ENCODE measurements at places on chromosomes 13 and 19.

- DNase-seq: no peak
Measured at GRCh38 chr13:21040120-21040826, 21.1 kb downstream of the LATS2 start.

DNA sequence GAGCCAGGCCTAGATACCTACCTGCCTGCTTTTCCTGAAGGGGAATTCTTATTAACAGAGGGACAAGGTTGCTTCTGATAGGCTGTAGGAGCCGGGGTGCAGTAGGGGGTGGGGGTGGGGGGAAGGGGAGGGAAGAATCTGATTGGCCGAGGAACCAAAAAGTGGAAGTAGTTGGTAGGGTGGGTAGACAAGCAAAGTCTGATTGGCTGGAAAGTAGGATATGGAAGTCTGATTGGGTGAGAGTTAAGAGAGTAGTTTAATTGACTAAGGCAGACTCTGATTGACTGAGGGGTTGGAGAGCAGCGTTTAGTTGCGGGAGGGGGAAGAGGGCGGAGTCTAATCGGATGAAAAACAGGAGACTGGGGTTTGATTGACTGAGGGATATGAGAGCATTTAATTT, 9.4 kb upstream of the CYP4F22 start:
- DNase-seq: no peak

DNA sequence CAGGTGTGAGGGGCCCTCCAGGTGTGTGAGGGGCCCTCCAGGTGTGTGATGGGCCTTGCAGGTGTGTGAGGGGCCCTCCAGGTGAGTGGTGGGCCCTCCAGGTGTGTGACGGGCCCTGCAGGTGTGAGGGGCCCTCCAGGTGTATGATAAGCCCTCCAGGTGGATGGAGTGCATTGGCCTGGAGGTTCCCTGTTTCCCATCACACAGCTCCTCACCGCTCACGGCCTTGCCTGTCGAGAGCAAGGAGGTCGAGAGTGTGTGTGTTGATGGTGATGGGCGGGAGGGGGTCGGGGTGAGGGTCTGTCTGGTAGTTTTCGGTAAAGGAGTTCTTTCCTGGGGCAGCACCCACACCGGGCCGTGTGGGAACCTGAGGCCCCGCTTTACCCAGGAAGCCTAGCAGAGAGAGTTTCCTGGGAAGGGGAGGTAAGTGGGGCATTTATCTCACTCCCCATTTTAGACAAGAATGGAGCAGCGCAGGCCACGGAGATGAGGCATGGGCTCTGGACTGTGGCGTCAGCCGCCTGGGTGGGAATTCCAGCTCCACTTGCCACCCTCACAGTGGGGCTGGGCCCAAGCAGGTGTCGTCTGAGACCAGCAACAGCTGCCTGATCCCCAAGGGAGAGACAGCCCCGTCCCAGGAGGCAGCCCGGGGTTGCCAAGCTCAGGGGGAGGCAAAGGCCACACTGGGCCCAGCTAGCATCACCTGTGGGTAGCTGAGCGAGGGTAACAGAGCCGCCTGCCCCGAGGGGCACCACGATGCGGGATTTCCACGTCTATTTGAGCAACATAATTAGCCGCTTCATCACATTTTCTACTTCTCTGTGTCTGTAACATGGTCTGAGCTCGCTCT, 10.9 kb upstream of the GAS6 start:
- DNase-seq: no peak

DNA sequence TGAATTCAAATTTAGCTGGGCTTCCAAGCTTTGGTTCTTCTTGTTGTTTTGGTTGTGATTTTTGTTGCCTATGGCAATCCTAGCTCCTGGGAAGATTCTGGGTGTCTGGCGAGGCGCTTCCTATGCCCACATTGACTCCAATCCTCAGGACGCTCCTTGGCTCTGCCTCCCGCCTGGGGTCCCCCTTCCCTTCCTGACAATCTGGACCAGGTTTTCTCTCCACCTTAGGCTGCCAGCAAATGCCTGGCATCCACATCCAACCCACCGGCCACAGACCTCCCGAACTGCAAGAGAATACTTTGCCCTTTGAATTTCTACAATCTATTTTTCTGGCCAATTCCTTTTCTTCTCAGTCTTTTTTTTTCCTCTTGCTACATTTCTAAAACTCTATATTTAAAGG, 186.9 kb upstream of the UBL3 start:
- DNase-seq: no peak

DNA sequence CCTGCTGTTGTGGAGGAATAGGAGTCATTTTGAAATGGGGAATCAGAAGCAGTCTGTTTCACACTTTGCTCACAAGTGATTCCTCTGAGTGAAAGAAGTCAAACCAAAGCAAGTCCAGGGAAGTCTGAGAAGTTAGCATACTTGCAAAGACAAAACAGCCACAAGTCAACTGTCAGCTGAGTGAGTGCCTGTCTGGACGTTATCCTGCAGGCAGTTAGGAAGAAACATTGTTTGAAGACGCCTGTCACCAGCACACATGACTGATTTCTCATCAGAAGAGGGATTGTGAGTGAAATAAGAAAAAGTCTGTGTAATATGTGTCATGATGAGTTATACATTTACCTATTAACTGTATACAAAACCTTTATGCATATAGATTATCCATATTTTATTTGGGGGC, 153.5 kb downstream of the KCNRG start:
- no peak for DNase-seq

- DNase-seq: peak; percentile 50
Measured at GRCh38 chr19:54312436-54313377, at the start of gene LILRA5. LILRA5 (minus strand) TSS chr19:54313166; CDS start chr19:54313019, 147 bp downstream.

- DNase-seq: no peak
Measured at GRCh38 chr19:17296976-17297375, 6.2 kb downstream of the ABHD8 start.

- DNase-seq: no peak
Measured at GRCh38 chr19:2532252-2533071, 56.5 kb downstream of the GADD45B start.

- DNase-seq: peak; percentile 33
Measured at GRCh38 chr13:24269821-24270220, 39.6 kb upstream of the C1QTNF9 start.

GRCh38 chr13:112670864-112671263, 19.0 kb upstream of the ATP11A start:
- DNase-seq: no peak

DNA sequence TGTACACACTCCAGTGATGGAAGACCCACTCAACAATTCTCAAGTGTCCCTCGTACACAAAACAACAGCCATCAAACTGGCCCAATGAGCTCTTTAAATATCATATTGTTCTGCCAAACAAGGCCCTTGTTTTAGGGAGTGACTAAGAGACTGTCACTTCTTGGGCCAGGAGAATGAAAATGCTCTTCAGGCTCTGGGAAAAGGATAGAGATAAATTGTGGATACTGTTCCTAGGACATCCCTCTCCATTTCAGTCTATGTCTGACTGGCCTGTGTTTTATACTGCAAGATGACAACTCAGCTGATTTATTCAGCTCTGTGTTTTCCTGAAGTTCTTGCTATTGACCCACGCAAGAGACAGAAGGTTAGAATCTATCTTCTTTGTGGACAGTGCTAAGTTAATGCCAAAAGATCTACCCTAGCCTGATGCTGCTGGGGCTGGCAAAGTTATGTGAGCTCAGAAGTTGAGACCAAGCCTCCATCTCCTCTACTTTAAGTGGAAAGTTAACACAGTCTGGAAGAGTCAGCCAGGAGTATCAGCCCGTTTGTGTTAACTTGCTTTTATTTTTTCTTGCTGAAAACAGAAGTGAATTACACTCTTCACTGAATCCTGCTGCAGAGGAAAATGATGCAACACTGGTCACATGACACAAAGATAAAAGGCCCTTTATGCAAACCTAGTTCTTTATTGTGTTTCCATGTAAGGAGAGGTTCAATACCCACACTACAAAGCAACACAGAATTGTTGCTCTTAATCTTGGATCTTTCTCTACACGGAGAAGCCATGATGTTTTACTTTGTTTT, 14.6 kb downstream of the FRY start:
- no peak for DNase-seq

DNA sequence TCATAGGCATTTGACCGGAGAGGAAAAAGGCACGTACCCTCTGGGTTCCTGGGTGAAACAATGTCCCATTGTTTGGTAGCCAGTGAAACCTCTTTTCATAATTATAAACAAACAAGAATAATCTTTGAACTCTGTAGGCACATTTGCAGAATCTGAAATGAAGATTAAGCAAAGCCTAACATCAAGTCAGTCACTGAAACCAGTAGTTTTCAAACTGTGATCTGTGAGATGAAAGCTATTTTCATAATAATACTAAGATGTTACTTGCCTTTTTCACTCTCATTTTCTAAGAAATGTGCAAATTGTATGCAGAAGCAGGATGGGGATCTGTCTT, 105.4 kb downstream of the WDFY2 start:
- no peak for DNase-seq

GRCh38 chr13:99987154-99988019, 5.8 kb downstream of the ZIC2 start:
- DNase-seq: peak; percentile 10

DNA sequence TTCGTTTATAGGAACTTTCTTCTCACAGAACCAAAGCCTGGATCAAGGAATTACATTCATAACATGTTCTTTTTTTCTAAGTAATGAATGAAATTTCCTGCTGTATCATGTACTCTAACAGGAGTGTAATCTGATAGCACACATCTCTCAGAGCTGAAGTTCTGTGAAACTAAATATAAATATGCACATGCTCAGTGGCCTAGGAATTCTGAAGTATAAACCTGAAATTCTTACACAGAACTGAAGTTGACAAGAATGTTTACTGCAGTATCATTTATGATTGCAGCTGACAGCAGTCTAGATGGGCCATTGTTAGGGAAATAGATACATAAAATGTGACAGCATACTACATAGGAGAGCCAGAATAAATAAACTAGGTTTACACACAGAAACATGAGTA, 54.5 kb downstream of the USP12 start:
- DNase-seq: no peak

DNA sequence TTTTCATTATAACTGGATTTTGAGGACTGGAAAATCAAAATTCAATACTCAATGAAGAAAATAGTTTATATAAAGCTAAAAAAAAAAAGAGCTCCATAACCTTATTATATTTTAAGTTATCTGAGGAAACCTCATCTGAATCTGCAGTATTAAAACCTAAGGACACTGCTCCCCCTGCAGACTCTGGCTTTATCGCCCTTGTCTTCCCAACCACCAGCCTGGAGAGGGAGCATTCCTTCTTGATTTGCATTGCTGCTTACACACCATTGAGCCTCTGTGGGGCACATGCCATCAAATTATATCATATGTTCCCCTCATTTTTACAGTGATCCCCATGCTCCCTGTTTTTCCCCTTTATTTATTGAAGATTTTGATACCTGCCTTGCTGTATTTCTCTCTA, 871.4 kb upstream of the GPC6 start:
- DNase-seq: no peak

GRCh38 chr19:1847684-1848398, 442 bp downstream of the REXO1 start:
- peak; percentile 76 for DNase-seq

- no peak for DNase-seq
Measured at GRCh38 chr13:92313382-92313781, 913.2 kb upstream of the GPC6 start.

DNA sequence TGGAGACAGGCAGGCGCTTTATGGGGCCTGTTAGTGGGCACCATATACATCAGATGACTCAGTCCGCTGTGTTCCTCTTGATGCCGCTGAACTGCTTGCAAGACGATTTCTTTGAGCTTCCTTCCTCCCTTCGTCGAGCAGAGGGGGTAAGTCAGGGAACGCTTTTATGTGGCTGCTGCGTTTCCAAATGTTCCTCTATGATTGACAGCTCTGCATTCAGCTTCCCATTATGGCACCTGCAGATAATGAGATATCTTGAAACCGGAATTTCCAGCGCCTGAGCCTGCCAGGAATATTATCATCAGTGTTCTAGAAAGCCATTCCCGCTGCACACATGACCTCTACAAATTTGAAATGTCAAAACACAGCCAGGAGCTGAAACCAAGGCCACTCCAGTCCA, 257.0 kb downstream of the TSHZ3 start:
- DNase-seq: no peak

- no peak for DNase-seq
Measured at GRCh38 chr13:22111152-22111783, 440.4 kb downstream of the FGF9 start.

- no peak for DNase-seq
Measured at GRCh38 chr13:98233127-98233526, 56.1 kb upstream of the RNF113B start.

DNA sequence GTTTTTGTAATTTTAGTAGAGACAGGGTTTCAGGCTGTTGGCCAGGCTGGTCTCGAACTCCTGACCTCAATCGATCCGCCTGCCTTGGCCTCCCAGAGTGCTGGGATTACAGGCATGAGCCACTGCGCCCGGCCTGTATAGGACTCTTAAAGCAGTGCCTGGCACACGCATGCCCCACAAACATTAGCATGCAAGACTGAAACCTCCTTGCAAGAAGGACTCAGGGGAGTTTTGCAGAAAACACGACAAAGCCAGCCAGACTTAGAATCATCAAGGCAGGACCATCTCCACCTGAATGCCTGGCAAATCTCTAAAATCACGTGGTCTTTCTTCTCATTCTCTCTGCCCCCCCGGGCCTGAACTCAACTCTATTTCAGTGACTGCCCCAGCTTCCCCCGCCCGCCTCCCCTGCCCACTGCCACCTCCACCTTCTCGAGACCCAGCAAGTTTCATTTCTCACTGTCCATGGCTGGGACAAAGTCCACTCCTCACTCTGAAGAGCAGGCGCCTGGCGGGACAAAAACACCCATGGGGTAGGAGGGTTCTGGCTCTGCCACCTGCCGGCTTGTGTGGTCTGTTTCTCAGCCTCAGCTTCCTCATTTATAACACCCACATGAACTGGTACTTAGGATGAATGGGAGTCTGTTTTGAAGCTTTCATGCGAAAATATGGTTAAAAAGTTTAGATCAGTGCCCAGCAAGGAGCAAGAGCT, 2.4 kb downstream of the TICAM1 start:
- no peak for DNase-seq

- DNase-seq: no peak
Measured at GRCh38 chr13:98959786-98960605, 17.9 kb downstream of the DOCK9 start.

- DNase-seq: no peak
Measured at GRCh38 chr19:33171916-33172359, 22.2 kb upstream of the LRP3 start.

GRCh38 chr13:109366525-109366924, 419.9 kb downstream of the IRS2 start:
- no peak for DNase-seq

DNA sequence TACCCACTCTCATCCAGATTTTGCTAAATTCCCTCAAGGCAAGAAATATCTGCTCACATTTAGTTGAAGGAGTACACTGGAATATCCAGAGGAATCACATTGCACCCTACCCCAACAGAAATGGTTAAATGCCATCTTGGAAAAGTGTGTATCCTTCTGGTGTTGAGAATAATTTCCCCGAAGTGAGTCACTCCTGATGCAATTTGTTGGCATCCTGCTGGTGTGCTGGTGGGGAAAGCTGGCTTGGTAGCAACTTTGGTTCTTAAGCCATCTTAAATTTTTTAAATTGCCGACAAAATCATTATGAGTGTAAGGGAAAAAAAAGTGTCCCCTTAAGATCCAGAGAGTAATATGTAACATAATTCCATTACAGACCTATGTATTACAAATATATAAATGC, 337.3 kb upstream of the DACH1 start:
- no peak for DNase-seq
